ENCODE measurements at places on chromosomes 13 and 19.

DNA sequence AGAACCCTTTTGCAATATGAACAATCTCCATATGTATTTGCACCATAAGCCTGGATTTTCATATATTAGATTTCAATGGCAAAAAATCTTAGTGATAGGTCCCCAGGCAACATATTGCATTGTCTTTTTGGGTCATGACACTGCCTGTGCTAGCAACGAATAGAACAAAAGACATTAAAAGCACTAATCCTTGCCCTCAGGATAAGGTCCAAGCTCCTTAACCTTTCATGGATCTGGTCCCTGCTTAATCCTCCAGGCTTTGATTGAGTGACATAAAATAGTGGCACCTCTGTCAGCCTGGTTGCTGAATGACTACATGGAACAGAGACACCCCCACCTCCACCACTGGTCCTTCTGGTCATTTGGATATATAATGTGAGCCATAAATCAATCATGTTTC, 134.4 kb downstream of the RBM26 start:
- no peak for DNase-seq

GRCh38 chr13:45737571-45738017, 35.5 kb downstream of the CBY2 start:
- no peak for DNase-seq

DNA sequence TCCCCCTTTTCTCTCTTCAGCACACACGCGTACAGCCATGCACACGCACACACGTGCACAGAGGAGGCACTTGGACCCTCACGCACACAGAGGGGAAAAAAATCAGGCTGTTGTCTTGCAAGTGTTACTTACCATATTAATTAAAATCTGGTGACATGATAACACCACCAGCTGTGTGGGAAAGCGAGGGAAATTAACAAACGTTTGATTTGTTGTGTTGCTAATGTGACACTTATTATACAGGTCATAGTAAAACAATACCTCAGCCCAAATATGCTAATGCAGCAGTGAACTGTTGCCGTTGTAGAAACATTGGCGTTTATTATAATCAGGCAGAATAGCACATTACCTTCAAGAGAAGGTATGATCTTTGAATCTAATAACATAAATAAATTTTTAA, 211.7 kb downstream of the TEX29 start:
- no peak for DNase-seq

DNA sequence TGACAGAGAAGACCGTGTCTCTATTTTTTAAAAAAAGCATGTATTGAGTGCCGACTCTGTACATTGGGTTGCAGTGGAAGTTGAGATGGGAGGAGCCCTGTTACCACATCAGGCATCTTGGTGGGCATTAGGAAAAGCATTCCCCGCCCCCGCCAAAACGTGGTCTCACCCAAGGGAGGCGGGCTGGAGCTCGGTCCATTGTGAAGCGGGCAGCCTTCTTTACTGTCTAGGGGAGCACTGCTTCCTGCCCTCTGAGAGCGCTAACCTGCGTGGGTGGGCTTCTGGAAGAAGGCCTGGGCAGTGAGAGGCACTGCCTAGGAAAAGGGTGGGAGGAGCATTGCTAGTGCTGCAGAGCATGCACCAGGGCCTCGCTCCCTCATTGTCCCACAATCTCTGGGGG, 3.9 kb downstream of the NR1H2 start:
- no peak for DNase-seq

DNA sequence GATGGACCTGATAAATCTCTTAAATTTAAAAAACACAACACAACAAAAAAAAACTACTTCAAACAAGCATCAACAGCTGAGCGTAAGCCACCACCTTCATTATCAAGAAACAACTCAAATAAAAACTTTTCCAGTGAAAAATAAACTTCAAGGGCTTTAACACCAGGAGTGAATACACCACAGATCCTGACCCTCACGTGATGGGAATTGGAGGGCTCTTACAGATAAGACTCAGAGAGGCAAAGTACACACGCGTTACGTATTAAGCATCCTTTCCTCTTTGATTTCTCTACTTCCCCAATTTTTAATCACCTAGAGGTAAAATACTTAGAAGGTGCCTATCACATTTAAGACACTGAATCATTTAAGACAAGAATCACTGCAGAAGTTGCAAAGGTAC, 573 bp upstream of the STARD13 start:
- no peak for DNase-seq

- no peak for DNase-seq
Observed at GRCh38 chr19:42111384-42111783, 20.9 kb downstream of the POU2F2 start.

GRCh38 chr13:79918620-79919019, 422.3 kb downstream of the SPRY2 start:
- no peak for DNase-seq

Data from stimulated activated CD4-positive, alpha-beta T cell treated with anti-CD3 and anti-CD28 coated beads, TNF-alpha, amount 100 ng/mL, for 24 hours (primary cell).